T-helper 2 cell treated with Interferon-gamma antibody and Interleukin-4, amounts not matched to agents 100 ng/mL and 5 ng/mL, for 36 hours (primary cell): ENCODE measurements at places on chromosomes 2 and 18. TPM values are rescaled to one million over a fixed set of nuclear protein-coding genes. Genes with fewer than 3 reads are reported as not detected.

Gene NAT8
- total RNA-seq, result not detected in 2 replicates

Gene COL4A3
- total RNA-seq, result not detected in 2 replicates

Gene SP9
- not detected in 2 replicates for total RNA-seq

Gene RUFY4
- total RNA-seq, result 1.1 and 1.3 TPM in 2 replicates

Gene EFR3B
- total RNA-seq, result 0.09 TPM in 2 replicates

Gene NDUFS1
- 64.5 and 68.9 TPM in 2 replicates for total RNA-seq

Gene LRRFIP1
- total RNA-seq, result 200 and 201 TPM in 2 replicates

Gene MOGAT1
- total RNA-seq, result not detected in 2 replicates

Gene PID1
- total RNA-seq, result not detected in 2 replicates

Gene KIF1A
- 0.41 and 0.43 TPM in 2 replicates for total RNA-seq

Gene ZNF236
- total RNA-seq, result 21.3 and 23.2 TPM in 2 replicates

Gene ITPRIPL1
- 34.2 and 35.8 TPM in 2 replicates for total RNA-seq

Gene GCG
- total RNA-seq, result not detected in 2 replicates

Gene SALL3
- not detected in 2 replicates for total RNA-seq

Gene REG3A
- not detected in 2 replicates for total RNA-seq

Gene HAT1
- 68.3 and 71.6 TPM in 2 replicates for total RNA-seq

Gene GRHL1
- 0.75 and 1.0 TPM in 2 replicates for total RNA-seq

Gene RAPGEF4
- total RNA-seq, result 0.73 and 0.75 TPM in 2 replicates

Gene GREB1
- 0.25 and 0.30 TPM in 2 replicates for total RNA-seq

Gene TSPYL6
- not detected in 2 replicates for total RNA-seq

Gene TET3
- 19.2 and 20.2 TPM in 2 replicates for total RNA-seq

Gene RAB6C
- total RNA-seq, result not detected in 2 replicates

Gene ELOA2
- total RNA-seq, result not detected in 2 replicates

Gene IL36A
- 0.25 TPM in 1 of 2 replicates, not detected in the other for total RNA-seq

Gene UPP2
- total RNA-seq, result not detected in 2 replicates

Gene KLHL30
- not detected in 2 replicates for total RNA-seq

Gene VWC2L
- not detected in 2 replicates for total RNA-seq

Gene ANKRD30BL
- not detected in 2 replicates for total RNA-seq

Gene PJVK
- total RNA-seq, result 1.7 and 2.3 TPM in 2 replicates

Gene CCDC121
- total RNA-seq, result 1.1 and 1.2 TPM in 2 replicates

Gene EML6
- 0.32 and 0.89 TPM in 2 replicates for total RNA-seq

Gene PAX3
- total RNA-seq, result not detected in 2 replicates

Gene ZNF892
- total RNA-seq, result 4.0 and 4.1 TPM in 2 replicates

Gene SLC4A5
- total RNA-seq, result 0.86 and 3.1 TPM in 2 replicates

Gene ACTG2
- not detected in 2 replicates for total RNA-seq

Gene ADGRF3
- total RNA-seq, result 4.8 and 4.9 TPM in 2 replicates

Gene REG3G
- total RNA-seq, result not detected in 2 replicates

Gene ZFP36L2
- 133 and 135 TPM in 2 replicates for total RNA-seq

Gene GKN2
- total RNA-seq, result not detected in 2 replicates

Gene MROH2A
- total RNA-seq, result not detected in 2 replicates

Gene HOXD4
- total RNA-seq, result not detected in 2 replicates

Gene PSTPIP2
- total RNA-seq, result 24.7 and 25.6 TPM in 2 replicates

Gene PSD4
- 302 TPM in 2 replicates for total RNA-seq

Gene ARHGAP15
- total RNA-seq, result 191 TPM in 2 replicates

Gene ANKRD30B
- total RNA-seq, result not detected in 2 replicates

Gene UGT1A10
- total RNA-seq, result not detected in 2 replicates

Gene TFPI
- total RNA-seq, result 0.11 TPM in 1 of 2 replicates, not detected in the other

Gene ONECUT2
- not detected in 2 replicates for total RNA-seq

Gene ALPP
- not detected in 2 replicates for total RNA-seq
